ENCODE measurements at places on chromosomes 1 and 21.
A peak's percentile ranks its signal among the peaks of the same experiment; 100 is the strongest.

DNA sequence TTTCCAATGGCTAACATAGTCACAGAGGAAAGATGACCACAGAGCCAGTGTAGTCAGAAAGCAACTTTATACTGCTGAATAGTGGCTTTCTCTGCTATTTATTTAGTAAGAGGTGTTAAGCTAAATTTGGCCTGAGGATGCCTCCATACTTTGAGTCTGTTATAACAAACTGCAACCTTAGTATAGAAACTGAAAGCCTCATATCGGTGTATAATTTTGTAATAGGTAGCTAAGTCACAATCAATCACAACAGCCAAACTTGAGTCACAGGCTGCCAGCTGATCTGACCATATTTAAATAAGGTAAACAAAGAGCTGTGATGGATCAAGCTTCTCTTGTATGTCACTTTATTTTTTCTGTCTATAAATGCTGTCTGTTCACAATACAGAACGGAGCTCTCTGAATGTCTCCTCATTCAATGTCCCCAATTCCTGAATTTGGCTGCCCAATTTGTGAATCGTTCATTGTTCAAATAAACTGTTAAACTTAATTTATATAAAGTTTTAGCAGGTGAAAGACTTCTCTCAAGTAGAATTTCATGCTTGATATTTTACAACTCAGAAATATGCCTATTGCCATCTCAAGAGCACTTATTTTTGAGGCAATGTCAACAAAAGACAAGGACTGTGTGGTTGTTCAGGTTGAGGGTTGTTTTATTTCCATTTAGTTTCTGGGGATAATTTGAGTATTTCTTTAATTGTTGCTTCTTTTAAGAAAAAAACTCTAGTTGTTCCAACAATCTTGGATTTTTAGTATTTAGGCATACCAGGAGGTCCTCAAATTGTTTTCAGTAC lies 339.7 kb upstream of the B3GALT2 start:
- DNase-seq = no peak

DNA sequence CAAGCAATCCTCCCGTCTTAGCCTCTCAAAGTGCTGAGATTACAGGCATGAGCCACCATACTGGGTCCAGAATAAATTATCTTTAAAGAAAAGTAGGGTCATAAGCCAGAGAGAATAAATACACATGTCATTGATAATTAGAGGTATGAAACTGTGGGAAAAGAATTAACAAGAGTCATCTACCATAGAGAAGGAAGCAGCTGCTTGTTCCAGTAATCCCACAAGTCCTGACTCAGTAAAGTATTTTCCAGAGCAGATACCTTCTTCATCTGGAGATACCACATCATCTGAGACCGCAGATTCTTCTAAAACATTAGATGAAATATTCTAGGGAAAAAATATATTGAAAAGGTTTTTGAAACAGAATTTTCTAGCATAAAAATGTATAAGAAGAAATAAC lies 55.7 kb downstream of the USP1 start:
- DNase-seq = no peak

DNA sequence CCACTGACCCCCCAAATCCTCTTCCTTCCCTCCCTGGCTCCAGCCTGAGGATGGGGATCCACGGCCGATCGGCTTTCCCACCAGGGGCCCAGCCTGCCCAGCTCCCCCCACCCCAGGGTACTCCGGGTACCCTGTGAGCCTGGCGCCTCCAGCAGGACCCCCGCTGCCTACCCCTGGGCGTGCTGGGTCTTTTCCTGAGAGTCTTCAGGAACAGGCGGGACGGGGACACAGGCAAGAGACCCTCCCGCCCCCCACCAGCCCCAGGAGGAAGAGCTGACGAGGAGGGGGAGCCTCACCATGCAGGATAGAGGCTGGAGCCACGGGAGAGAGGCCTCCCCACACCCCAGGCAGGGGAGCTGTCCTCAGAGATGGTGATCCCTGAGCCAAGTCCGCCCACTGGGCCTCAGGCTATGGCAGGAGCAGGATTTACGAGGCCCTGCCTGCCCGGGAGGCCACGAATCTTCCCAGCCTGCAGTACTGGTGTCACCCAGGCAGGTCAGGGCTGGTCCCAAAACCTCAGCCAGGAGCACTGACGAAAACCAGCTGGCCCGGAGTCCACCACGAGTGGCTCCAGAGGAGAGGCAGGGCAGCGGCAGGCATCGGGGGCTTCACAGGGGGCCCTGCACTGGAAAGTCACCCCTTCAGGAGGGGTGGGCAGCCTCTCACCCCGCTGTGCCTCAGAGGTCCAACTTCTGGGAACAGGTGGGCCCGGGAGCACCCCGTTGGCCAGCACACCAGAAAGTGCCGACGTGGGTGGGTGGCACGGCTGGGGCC lies 58.0 kb downstream of the MEGF6 start:
- DNase-seq = no peak

DNA sequence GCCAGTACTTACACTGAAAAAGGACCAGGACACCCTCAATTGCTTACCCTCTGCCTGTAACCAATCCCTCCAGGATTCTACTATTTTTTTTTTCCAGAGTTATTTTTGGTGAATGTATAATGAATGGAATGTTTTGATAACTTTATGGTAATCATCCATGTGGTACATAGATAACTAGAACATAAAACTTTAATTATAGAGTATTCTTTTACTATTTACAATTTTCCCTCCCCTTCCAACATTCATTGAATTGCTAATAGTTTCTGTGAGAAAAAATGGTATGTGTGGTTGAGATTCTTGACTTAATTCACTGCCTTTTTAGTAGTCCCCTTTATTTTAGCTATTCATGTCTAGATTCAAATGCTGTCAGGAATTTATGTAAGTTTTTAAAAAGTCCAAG lies 164.6 kb downstream of the CYYR1 start:
- no peak for DNase-seq

DNA sequence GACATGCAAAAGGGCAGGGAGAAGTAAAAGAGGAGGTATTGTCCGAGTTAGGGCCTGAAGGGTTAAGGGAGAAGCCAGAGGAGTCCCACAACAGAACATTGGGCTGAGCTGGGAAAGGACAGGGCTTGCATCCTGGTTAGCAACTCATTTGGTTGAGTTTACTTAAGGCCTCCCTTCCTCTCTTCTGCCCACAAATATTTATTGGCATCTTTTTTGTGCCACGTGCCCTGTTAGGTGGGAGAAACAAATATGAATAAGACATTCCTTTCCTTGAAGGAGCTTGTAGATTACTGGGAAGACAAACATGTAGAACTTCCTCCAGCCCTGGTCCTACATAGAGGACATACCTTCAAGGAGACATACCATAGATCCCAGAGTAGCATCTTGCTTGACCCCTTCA lies 53.0 kb upstream of the PRELP start:
- DNase-seq = no peak

DNA sequence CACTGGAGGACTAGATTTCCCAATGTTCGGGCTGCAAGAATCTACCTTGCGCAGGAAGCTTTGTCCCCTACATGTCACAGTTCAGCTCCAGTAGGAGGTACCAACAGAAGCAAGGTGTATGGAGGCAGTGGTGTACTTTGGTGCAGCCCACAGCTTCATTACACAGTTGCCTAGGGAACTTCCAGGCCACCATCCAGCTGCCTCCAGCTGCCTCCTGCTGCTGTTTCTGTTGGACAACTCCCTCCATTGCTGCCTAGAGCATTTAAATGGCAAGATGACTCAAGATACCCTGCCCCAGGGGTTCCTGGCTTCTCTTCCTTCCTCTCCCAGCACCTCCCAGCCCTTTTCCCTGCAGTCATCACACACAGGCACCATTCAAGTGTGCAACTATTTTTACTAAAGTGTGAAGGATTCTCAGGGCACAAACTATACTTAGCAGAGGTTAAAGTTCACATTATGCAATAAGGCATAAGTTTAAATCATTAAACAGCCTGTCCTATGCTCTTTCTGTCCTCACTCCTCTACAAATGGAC lies 39.0 kb upstream of the ATP1A1 start:
- DNase-seq = no peak

- no peak for DNase-seq
Observed at GRCh38 chr1:153677718-153678518, 570 bp upstream of the NPR1 start.

DNA sequence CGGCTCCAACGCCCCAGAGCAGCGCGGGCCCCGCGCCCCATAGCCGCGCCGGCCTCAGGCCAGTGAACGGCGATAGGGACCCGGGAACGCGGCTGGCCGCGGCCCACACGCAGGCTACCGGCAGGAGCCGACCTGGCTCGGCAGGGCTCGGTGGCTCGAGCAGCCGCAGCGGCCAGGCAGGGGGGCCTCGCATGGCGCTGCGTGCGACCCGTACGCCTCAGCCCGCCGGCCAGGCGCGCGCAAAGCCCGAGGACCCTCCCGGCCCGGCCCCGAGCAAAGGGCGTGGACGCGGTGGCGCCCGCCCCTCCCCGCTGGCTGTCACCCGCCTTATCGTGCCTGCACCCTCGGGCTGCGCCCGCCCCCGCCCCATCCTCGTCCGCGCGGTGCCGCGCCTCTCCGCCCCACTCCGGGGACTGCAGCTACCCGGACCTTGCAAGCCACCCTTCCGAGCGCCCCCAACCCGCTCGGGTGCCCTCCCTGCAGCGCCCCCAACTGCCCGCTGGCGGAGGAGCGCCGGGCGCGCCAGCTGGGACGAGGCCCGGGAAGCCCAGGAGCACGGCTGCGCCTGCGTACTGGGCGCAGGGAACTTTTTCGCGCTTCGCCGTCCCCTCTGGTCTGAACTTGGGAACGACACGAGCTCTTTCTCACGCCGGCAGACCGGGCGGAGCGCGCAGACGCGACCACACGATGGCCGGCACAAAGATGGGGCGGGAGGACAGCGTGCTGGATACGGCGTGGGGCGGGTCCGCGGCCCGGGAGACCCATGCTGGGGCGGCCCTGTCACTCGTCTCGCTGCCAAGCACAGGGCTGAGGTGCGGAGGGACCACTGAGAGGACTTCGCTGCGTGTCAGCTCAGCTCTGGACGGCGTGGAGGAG lies at the start of gene ABCB10:
ABCB10 (minus strand) TSS at position 248 of the 876 bp plus-strand sequence; CDS start at position 193, 55 bp downstream.
- DNase-seq = peak; percentile 73

DNA sequence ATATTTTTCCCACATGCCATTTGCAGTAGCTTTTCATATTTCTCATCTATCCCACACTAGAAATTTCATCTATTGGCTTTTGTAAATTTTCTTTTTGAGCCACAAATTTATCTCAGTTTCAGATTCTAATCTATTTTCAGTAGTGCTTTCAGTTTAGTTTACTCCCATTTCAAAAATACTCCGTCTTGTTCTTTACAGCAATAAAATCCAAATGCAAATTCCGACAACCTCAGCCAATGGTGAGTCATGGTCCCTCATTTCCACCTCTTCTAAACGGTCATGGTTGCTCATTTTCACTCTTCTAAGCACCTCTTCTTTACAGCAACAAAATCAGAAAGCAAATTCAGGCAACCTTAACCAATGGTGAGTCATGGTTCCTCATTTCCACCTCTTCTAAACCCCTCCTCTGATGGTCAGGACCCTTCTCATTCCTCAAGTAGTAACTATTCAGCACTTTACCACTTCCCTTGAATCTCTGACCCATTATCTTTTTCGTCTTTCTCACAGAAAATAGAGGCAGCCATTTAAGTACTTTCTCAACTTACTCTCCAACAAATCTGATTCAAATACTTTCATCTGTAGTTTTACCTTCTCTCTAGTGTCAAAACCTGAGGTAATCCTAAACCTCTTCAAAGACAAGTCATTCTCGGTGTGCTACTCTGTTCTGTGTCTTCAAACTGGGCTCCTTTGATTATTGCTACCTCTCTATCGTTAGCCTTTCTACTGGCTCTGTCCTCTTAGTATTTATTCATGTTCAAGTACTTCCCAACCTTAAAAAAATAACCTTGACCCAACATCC lies 34.4 kb downstream of the C21orf91 start:
- no peak for DNase-seq

- no peak for DNase-seq
Observed at GRCh38 chr1:24027838-24028468, 47.8 kb upstream of the SRSF10 start.

DNA sequence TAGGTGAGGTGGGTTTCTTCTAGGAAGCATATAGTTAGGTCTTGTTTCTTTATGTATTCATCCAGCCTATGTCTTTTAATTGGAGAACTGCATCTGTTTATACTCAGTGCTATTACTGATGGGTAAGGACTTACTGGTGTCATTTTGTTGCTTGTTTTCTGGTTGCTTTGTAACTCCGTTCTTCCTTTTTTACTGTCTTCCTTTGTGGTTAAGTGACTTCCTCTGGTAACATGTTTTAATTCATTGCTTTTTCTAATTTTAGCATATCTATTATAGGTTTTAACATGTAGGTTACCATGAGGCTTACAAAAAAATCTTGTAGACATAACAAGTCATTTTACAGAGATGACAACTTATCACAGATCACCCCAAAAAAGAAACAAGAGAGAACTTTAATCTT lies 160.8 kb downstream of the VAV3 start:
- no peak for DNase-seq

GRCh38 chr1:224245188-224245587 lies 62.1 kb downstream of the DEGS1 start:
- DNase-seq = no peak

DNA sequence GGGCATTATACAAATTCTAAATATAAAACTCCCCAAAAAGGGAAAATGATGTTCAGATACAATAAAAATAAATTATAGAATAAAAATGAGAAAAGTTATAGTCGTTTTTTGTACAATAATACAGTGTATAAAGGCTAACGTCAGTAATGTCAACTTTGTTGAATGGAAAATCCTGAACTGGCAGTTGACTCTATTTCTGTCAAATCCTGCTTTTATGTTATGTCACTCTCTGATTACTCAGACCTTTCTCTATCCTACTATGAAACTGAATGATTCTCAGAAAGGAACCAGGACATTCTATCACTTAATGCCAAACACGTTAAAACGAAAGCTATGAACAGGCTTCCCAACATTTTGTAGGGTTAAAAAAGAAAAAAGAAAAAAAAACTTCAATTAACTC lies 636.4 kb downstream of the USP25 start:
- no peak for DNase-seq

DNA sequence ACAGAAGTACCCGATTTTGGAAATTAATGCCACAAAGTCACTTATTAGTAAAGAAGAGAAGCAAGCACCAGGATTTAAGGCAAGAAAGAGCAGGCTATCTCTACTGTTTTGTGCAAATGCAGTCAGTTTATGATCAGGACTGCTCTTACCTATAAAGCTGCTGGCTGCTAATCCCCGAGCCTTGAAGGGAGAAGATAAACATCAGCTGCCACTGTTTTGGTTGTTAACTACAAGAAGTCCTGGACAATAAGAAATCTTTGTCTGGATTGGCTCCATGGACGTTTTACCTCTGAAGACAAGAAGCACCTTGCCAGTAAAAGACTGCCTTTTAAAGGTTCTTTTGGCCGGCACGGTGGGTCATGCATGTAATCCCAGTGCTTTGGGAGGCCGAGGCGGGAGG lies 21.4 kb downstream of the FRRS1 start:
- DNase-seq = no peak

Data from omental fat pad (tissue), 4 donors.